ENCODE measurements at places on chromosomes 3 and 15. TPM values are rescaled to one million over a fixed set of nuclear protein-coding genes. Genes with fewer than 3 reads are reported as not detected.

- no peak for DNase-seq
- no peak overlapping the region for H3K4me3 ChIP-seq
- H3K36me3 ChIP-seq = peaks cover 9% of the 10 kb centered on the region
- H3K4me1 ChIP-seq = no peaks in the 10 kb centered on the region
Measured at GRCh38 chr3:121768452-121768851, 18.9 kb upstream of the GOLGB1 start.

DNA sequence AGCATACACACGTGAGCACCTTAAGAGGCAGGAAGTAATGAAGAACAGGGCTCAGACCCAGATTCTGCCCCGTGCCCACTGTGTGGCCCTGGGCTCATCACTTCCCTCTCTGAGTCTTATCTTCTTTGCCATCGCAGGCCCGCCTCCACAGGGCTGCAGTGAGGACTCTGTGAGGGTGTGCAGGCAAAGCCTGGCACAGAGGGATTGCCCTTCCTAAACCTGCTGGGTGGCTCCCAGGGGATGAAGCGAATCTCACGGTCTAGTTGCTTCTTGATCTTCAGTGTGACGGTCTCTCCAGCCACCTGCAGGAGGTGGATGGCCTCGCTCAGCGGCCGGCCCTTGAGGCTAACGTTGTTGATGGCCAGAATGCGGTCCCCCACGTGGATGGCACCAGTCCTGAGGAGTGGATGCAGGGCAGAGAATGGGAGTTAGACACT lies 32.8 kb downstream of the GRIP2 start:
- no peaks in the 10 kb centered on the region for H3K27me3 ChIP-seq
- H3K36me3 ChIP-seq = no peaks in the 10 kb centered on the region
- no peak for DNase-seq
- H3K4me3 ChIP-seq = no peak overlapping the region
- no peak overlapping the region for H3K27ac ChIP-seq
- H3K4me1 ChIP-seq = no peaks in the 10 kb centered on the region

DNA sequence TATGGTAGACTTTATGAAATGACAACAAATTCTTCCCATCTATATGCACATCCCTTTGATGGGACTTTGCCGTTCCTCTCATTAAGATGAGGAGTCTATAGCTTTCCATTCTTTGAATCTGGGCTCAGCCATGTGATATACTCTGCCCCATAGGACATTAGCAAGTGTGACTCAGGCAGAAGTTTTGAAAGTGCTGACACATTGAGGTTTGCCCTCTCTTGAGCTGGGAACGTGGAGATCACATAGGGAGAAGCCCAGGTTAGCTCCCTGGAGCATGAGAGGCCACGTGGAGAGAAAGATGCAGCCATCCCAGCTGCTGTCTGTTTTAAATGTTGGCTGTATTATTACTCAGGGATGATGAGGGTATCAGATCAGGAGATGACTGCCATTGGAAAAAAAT lies 67.7 kb upstream of the OXTR start:
- no peaks in the 10 kb centered on the region for H3K27me3 ChIP-seq
- H3K4me1 ChIP-seq = no peaks in the 10 kb centered on the region
- no peak for DNase-seq
- H3K4me3 ChIP-seq = no peak overlapping the region
- H3K27ac ChIP-seq = no peak overlapping the region
- H3K36me3 ChIP-seq = no peaks in the 10 kb centered on the region

GRCh38 chr3:191357909-191358308 lies 27.6 kb upstream of the UTS2B start:
- no peaks in the 10 kb centered on the region for H3K27me3 ChIP-seq
- no peak for DNase-seq
- no peak overlapping the region for H3K27ac ChIP-seq
- H3K36me3 ChIP-seq = no peaks in the 10 kb centered on the region
- peaks cover 7% of the 10 kb centered on the region for H3K4me1 ChIP-seq

DNA sequence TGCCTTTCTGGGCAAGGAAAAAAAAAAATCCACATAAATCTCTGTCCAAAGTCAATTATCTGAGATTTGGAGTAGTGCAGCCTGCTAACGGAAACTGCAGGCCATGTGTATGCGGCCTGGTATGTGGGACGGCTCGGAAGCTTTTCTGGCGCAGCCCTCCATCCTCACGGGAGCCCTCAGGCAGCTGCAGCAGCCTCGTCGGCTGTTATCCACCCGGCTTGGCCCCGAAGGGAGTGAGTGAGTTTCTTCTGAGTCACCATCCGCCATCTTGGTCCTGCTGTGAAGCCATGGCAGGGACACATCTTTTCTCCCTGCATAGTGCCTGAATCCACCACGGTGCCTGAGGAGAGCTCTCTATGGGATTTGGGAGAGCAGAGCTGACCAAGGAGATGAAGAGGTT lies 62.8 kb downstream of the POLR2M start:
- no peaks in the 10 kb centered on the region for H3K36me3 ChIP-seq
- H3K4me3 ChIP-seq = no peak overlapping the region
- H3K27ac ChIP-seq = no peak overlapping the region
- H3K4me1 ChIP-seq = no peaks in the 10 kb centered on the region

DNA sequence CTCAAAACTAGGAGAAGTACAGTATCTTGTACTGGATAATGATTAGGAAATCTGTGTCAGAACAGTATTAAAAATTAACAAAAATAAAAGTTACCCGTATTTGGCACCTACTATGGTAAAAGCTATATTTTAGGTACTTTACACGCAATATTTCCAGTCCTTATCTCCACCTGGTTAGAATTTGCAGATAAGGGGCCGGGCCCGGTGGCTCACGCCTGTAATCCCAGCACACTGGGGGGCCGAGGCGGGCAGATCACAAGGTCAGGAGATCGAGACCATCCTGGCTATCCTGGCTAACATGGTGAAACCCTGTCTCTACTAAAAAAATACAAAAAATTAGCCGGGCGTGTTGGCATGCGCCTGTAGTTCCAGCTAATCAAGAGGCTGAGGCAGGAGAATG lies 28.4 kb downstream of the MKRN2OS start:
- no peaks in the 10 kb centered on the region for H3K36me3 ChIP-seq
- no peak overlapping the region for H3K27ac ChIP-seq
- H3K4me3 ChIP-seq = no peak overlapping the region
- DNase-seq = no peak

DNA sequence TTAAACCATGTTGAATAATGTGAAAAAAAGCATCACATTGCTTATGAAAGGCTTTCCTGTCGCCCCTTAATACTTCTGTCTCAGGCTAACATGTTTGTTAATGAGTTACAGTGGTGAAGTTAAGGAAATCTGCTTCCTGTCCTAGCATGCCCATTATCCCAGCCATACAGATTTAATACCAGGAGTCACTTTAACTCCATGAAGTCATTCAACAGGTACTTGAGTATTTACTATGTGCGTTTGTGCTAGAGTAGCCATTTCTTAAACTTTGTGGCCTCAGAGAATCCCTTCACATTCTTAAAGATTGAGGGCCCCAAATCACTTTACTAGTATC lies 10.1 kb upstream of the SETD5 start:
- H3K27me3 ChIP-seq = no peaks in the 10 kb centered on the region
- H3K36me3 ChIP-seq = peaks cover 53% of the 10 kb centered on the region
- H3K4me1 ChIP-seq = no peaks in the 10 kb centered on the region
- H3K4me3 ChIP-seq = no peak overlapping the region
- H3K27ac ChIP-seq = no peak overlapping the region

GRCh38 chr15:100310513-100311153 lies 31.1 kb downstream of the ADAMTS17 start:
- no peaks in the 10 kb centered on the region for H3K4me1 ChIP-seq
- no peaks in the 10 kb centered on the region for H3K27me3 ChIP-seq
- no peak overlapping the region for H3K27ac ChIP-seq
- DNase-seq = no peak

GRCh38 chr15:84871428-84871985 lies 13.0 kb upstream of the SLC28A1 start:
- H3K4me1 ChIP-seq = no peaks in the 10 kb centered on the region
- no peak overlapping the region for H3K4me3 ChIP-seq
- no peaks in the 10 kb centered on the region for H3K36me3 ChIP-seq
- no peak for DNase-seq
- no peaks in the 10 kb centered on the region for H3K27me3 ChIP-seq

GRCh38 chr3:4720316-4721075 lies 227.3 kb downstream of the ITPR1 start:
- DNase-seq = no peak
- no peaks in the 10 kb centered on the region for H3K36me3 ChIP-seq
- no peak overlapping the region for H3K4me3 ChIP-seq
- no peaks in the 10 kb centered on the region for H3K27me3 ChIP-seq
- H3K4me1 ChIP-seq = peaks cover 28% of the 10 kb centered on the region
- H3K27ac ChIP-seq = peak overlapping the region; percentile 71

CELF6 gene
- total RNA-seq = not detected

DNA sequence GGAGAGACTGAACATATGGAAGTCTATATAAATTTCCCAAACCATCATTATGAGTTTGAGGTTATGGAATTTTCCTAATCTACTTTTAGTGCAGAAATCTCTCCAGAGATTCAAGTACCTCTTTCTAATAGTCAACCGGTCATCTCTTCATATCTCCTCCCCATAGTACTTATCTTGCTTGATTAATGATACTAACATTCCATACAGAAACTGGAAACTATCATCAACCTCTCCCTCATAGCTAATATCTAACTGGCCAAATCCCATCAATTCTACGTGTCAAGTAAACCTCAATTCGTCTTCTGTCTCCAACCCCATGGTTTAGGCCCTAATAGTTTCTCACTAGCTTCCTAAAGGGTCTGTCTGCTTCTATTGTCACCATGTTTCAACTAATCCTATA lies 44.4 kb upstream of the VGLL3 start:
- no peak overlapping the region for H3K4me3 ChIP-seq
- H3K36me3 ChIP-seq = no peaks in the 10 kb centered on the region
- no peak for DNase-seq
- H3K27ac ChIP-seq = no peak overlapping the region
- H3K4me1 ChIP-seq = no peaks in the 10 kb centered on the region

- H3K36me3 ChIP-seq = no peaks in the 10 kb centered on the region
- no peaks in the 10 kb centered on the region for H3K4me1 ChIP-seq
- peak overlapping the region; percentile 82 for H3K4me3 ChIP-seq
- H3K27me3 ChIP-seq = no peaks in the 10 kb centered on the region
- no peak for DNase-seq
- no peak overlapping the region for H3K27ac ChIP-seq
Measured at GRCh38 chr3:48240000-48240963, 622 bp upstream of the ZNF589 start.

DNA sequence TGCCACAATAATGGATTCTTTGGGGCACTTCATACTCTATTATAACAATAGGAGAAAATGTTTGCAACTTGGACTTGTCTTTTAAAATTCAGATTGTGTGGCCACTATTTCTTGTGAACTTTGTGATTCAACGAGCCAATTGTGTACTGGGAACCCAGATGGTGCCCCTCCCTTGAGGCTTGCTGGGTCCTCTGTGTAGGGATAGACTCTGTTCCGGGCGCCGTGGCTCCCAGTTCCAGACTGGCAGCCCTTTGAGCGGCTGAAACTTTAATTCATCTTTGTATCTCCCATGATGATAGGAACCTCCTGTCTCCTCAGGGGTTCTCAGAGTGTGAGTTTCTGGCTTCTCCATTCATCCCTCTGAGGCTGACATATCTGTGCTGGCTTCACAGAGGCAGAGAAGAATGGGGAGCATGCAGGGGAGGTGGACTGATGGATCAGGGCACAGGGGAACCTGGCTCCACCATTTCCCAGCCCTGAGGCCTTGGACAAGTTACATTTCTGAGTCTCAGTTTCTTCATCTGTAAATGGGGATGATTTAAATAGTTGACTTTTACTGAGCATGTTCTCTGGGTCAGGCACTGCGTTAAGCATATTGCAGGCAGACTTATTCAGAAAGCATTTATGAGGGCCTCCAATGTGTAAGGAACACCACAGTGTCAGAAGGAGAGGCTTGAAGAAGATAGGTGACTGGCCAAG lies 15.2 kb upstream of the ANKDD1A start:
- H3K27me3 ChIP-seq = no peaks in the 10 kb centered on the region
- no peak for DNase-seq

- no peaks in the 10 kb centered on the region for H3K36me3 ChIP-seq
- no peaks in the 10 kb centered on the region for H3K4me1 ChIP-seq
- H3K27me3 ChIP-seq = no peaks in the 10 kb centered on the region
- H3K27ac ChIP-seq = no peak overlapping the region
- H3K4me3 ChIP-seq = no peak overlapping the region
Measured at GRCh38 chr3:70603103-70603502, 290.7 kb upstream of the MDFIC2 start.

FRMD5 gene
- 18.3 TPM for total RNA-seq

MAGI1 gene
- total RNA-seq = 9.5 TPM

DNA sequence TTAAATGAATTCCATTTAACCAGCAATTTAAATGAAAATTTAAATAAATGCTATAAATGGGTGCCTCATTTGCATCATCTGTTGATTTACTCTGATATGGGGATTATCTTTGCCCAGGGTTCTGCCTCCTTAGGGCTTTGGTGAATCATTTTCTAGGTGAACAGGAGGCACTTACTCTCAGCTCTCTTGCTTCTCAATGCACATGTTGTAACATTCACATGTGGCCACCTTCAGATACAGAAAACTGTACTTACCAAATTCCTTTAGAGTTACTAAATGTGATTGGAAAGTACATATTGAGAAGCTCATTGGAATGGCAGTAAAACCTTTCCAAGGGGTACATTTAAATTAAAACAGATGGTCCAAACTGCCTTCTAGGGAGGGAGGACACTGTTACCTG lies 20.8 kb downstream of the GADL1 start:
- H3K27me3 ChIP-seq = 0 out of 2 replicates have a peak, but pooled peaks cover 2% of the 10 kb centered on the region
- no peaks in the 10 kb centered on the region for H3K4me1 ChIP-seq
- no peak overlapping the region for H3K27ac ChIP-seq

- no peaks in the 10 kb centered on the region for H3K4me1 ChIP-seq
- DNase-seq = no peak
- no peak overlapping the region for H3K4me3 ChIP-seq
- no peaks in the 10 kb centered on the region for H3K27me3 ChIP-seq
Measured at GRCh38 chr3:110301781-110302180, 769.8 kb upstream of the NECTIN3 start.

- no peaks in the 10 kb centered on the region for H3K27me3 ChIP-seq
- H3K36me3 ChIP-seq = no peaks in the 10 kb centered on the region
- DNase-seq = no peak
- peak overlapping the region; percentile 41 for H3K4me3 ChIP-seq
- 0 out of 2 replicates have a peak overlapping the region, but pooled peaks have one; percentile 7 for H3K27ac ChIP-seq
- H3K4me1 ChIP-seq = peaks cover 38% of the 10 kb centered on the region
Measured at GRCh38 chr3:183266454-183266853, 13.4 kb downstream of the B3GNT5 start.

DNA sequence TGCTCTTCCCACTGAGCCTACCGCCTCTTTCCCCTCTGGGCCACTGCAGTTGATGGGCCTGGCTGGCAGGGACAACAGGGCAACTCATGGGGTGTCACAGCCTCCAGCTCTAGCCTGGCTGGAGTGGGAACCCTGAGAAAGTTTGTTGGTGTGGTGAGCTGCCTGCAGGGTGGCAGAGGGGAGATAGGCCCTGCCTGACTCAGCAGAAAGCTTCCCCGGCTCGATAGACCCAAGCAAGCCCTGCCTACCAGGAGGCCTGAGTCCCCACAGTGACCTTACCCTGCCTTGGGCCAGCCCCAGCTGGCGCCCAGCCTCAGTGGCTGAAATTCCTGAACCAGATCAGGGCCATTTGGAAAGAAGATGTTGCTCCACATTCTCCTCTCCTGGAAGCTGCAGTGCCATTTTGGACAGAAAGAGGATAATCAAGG lies 29.4 kb downstream of the ABTB1 start:
- no peak overlapping the region for H3K27ac ChIP-seq
- no peaks in the 10 kb centered on the region for H3K36me3 ChIP-seq
- H3K4me1 ChIP-seq = no peaks in the 10 kb centered on the region
- no peak overlapping the region for H3K4me3 ChIP-seq
- 0 out of 2 replicates have a peak, but pooled peaks cover 2% of the 10 kb centered on the region for H3K27me3 ChIP-seq
- no peak for DNase-seq

TMPRSS7 gene
- not detected for total RNA-seq

Measured in Panc1 (cell line).